ENCODE measurements at places on chromosomes 13 and 19.

DNA sequence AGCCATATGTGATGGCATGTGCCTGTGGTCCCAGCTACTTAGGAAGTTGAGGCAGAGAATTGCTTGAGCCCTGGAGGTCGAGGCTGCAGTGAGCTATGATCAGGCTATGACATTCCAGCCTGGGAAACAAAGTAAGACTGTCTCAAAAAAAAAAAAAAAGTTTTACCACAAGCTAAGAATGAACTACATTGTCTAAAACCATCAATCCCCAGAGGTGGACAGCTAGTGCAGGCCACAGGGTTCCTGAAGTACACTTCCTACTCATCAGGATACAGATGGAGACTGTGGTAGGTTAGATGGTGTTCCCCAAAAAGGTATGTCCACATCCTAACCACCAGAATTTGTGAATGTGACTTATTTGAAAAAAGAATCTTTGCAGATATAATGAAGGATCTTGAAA is 63.5 kb upstream of the DOCK9 start:
- DNase-seq, result no peak

DNA sequence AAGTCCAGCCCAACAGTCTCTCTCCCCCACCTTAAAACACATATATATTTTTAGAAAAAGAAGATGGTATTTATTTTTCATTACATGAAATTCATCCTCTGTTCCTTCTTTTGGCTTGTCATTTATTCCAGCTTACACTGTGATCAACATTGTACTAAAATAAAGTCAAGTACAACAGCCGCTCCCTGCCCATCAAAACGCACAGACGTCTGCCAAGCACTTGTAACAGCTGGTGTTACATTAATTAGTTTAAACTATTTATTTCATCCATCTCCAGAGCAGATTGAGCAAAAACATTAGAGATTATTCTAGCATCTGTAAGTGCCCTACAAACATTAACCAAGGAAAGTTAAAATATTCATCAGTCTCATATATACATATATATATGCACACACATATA is 350.5 kb downstream of the DACH1 start:
- no peak for DNase-seq

GRCh38 chr19:12788682-12789097 is 2.6 kb upstream of the JUNB start:
- no peak for DNase-seq

GRCh38 chr13:59747529-59747928 is 416.2 kb downstream of the DIAPH3 start:
- DNase-seq, result no peak

GRCh38 chr13:22017226-22017625 is 346.4 kb downstream of the FGF9 start:
- DNase-seq, result no peak

GRCh38 chr19:11587302-11587974 is 9.8 kb upstream of the ZNF627 start:
- DNase-seq, result no peak

GRCh38 chr13:79479882-79480281 is 1.1 kb upstream of the NDFIP2 start:
- DNase-seq, result no peak

DNA sequence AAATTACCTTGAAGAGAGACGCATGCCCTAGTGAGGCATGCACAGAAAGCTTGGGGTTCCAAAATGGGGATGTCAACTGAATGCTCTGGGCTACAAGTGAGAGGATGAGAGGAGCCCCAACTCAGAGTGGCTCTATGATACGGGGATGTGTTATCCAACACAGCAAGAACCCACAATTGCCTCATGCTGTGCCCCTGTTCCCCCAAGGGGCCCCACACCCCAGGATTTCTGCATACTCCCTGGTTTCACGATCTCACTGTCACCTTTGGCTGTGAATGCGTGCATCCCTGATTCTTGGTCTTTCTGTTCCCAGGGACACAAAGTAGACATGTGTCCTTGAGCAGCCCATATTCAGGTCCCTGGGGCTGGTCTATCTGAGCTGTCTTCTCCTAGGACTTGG is 29.3 kb downstream of the WDR88 start:
- no peak for DNase-seq

- no peak for DNase-seq
Observed at GRCh38 chr19:17754634-17755442, 3.6 kb downstream of the FCHO1 start.

All from cortex of kidney (tissue), 1 donor.